ENCODE measurements at places on chromosomes 11 and 22. TPM values are rescaled to one million over a fixed set of nuclear protein-coding genes. Genes with fewer than 3 reads are reported as not detected.

Gene OR5D14
- total RNA-seq, result not detected

Gene GDPD4
- 0.44 TPM for total RNA-seq

Gene OR5D13
- total RNA-seq, result not detected

Gene PIK3IP1
- 38.7 TPM for total RNA-seq
